Panc1 (cell line): ENCODE measurements at places on chromosomes 7 and 10. TPM values are rescaled to one million over a fixed set of nuclear protein-coding genes. Genes with fewer than 3 reads are reported as not detected.
A peak's percentile ranks its signal among the peaks of the same experiment; 100 is the strongest.

GPR15LG gene
- total RNA-seq, result 0.41 TPM

- DNase-seq, result no peak
- H3K4me1 ChIP-seq, result peaks cover 15% of the 10 kb centered on the region
- H3K4me3 ChIP-seq, result peak overlapping the region; percentile 95
- peaks cover 11% of the 10 kb centered on the region; the same call in 1 of the 2 replicates for H3K36me3 ChIP-seq
- H3K27me3 ChIP-seq, result no peaks in the 10 kb centered on the region
- peak overlapping the region; percentile 94 for H3K27ac ChIP-seq
Observed at GRCh38 chr7:99437946-99438572, 539 bp downstream of the PTCD1 start.

DNA sequence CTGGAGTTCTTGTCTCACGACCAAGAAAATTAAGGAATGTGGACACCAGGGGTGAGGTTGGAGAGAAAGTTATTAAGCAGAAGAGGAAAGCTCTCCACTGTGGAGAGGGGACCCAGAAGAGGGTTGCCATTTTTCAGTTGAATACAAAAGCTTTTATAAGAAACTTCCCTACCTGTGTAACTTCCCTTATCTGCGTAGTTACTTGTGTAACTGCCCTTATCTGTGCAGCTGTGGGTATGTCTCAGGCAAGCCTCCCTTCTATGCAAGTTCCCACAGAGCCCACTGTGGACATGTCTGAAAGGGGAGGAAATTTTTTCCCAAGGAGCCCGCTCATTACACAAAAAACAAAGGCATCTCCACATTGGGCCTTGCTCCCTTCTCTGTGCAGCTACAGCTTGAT, 94.9 kb downstream of the SVOPL start:
- H3K4me3 ChIP-seq, result no peak overlapping the region
- H3K4me1 ChIP-seq, result no peaks in the 10 kb centered on the region
- H3K27ac ChIP-seq, result no peak overlapping the region

- H3K4me3 ChIP-seq, result no peak overlapping the region
- no peaks in the 10 kb centered on the region for H3K36me3 ChIP-seq
- H3K4me1 ChIP-seq, result no peaks in the 10 kb centered on the region
- H3K27me3 ChIP-seq, result no peaks in the 10 kb centered on the region
Observed at GRCh38 chr10:12535656-12536055, 186.3 kb downstream of the CAMK1D start.

DNA sequence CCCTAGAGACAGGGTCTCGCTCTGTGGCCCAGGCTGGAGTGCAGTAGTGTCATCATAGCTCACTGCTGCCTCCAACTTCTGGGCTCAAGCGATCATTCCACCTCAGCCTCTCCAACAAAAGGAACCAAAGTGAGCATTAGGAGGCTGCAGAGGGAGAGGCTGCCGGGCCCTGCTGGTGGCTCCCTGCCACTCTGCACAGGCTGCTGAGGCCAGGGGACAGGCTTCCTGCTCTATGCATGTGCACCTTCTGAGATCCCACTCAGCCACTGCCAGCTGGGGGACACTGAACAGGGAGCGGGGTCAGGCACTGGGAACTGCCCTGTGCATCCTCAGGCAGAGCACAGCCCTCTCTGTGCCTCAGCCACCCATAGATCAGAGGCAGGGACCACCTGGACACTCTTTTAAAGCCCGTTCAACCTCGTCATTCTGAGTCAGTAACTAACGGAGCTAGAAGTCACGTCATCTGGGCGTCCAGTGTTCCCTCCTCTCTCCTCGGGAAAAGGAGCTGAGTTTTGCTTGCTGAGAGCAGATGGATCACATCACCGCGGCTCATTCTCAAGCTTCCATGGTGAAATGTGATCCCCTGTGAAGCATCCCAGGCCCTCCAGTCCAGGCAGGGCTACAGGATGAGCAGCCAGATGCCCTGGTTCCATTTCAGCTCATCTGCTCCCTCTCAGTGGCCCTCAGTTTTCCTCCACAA, 109.6 kb downstream of the MYL10 start:
- no peaks in the 10 kb centered on the region for H3K36me3 ChIP-seq
- H3K4me3 ChIP-seq, result no peak overlapping the region
- H3K27me3 ChIP-seq, result no peaks in the 10 kb centered on the region
- no peaks in the 10 kb centered on the region for H3K4me1 ChIP-seq
- DNase-seq, result no peak

DNA sequence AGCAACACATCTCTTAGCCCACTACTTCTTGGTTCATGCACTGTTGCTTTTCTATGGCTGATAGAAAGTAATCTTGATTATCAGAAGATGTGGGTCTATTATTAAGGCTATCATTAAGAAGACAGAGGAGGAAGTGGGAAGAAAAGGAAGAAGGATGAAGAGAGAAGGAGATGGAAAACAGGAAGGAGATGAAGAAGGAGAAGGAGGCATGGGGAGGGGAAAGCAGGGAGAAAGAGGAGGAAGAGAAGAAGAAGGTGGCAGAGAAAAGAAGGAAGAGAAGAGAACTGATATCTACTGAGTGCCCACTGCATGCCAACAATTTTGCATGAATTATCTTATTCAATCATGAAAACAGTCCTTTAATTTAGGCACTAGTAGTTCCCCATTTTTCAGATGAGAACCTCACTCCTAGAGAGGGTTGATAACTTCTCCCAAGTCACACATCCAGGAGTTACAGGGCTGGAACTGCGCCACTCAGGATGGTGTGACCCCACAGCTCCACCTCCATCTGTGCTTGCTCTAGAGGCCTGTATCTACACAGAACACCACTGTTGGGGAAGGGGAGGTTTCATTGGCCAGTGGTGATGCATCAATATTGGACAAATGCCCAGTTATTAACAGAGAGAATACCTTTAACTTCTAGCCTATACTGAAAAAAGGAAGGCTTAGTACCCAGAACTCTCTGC, 147.4 kb downstream of the CXCL12 start:
- no peak for DNase-seq
- no peak overlapping the region for H3K4me3 ChIP-seq

GRCh38 chr10:97547962-97548361, 24.6 kb upstream of the ANKRD2 start:
- no peaks in the 10 kb centered on the region for H3K27me3 ChIP-seq
- H3K27ac ChIP-seq, result peak overlapping the region; percentile 48
- peaks cover 42% of the 10 kb centered on the region for H3K4me1 ChIP-seq
- no peak for DNase-seq
- H3K4me3 ChIP-seq, result no peak overlapping the region
- H3K36me3 ChIP-seq, result no peaks in the 10 kb centered on the region
